ENCODE measurements at places on chromosomes 16 and 17.

GRCh38 chr16:57422026-57422944 is 17.7 kb downstream of the CCL17 start:
- DNase-seq = no peak

- no peak for DNase-seq
These were observed 103.1 kb downstream of the SDK2 start for GRCh38 chr17:73541111-73541510.

DNA sequence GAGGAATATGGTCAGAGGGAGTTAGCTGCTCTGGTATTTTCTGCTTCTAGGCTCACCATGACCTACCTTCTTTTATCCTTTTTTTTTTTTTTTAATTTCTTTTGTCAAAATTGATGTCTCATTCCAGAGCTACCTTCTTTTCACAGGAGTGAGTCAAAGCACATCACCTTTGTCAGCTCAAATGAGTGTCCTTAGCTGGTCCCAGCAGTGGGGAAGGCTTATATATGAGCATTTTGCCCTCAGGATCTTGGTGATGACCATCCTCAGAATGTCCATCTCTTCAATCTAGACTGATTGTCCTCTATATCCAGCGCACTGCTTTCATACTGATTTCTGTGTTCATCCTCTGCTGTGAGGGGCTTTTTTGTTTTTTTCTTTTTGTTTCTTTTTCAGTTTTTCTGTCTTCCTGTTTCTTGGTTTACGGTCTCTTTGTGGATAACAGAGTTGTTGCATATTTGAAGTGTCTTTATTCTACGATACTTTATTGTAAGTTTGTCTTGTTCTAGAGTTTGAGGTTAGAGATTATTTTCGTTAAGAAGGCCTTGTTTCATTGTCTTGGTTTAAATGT is 24.9 kb downstream of the CBFB start:
- DNase-seq = no peak

DNA sequence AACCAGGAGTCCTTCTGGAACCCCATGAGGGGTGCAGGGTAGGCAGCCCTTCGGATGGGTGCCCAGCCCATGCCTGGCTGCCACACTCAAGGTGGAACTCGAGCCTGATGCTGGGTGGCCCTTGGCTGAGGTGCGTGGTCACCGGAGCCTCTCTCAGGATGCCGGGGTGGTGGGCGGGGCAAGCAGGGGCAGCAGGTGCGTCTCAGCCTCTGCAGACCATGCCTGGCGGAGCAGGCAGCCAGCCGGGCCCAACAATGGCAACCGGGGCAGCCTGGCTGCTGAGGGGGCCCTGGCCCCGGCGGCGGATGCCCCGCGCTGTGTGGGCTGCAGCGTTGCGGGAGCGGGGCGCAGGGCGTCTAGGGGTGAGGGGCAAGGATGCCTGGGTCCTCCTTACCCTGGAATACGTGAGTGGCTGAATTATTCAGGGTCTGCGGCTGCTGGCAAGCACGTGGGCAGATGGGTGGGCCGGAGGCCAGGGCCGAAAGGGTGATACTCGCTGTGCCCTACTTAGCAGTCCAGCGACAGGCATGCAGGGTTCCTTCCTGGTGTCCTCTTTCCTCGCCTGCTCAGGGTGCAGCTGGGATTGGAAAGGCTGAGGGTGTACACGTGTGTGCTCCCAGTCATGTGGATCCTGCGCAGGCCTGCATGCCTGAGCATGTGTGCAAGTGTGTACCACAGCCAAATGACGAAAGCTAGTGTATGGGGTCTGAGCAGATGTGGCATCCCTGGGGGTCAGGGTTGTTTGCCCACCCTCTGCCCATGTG is 14.6 kb downstream of the MYO15A start:
- no peak for DNase-seq

DNA sequence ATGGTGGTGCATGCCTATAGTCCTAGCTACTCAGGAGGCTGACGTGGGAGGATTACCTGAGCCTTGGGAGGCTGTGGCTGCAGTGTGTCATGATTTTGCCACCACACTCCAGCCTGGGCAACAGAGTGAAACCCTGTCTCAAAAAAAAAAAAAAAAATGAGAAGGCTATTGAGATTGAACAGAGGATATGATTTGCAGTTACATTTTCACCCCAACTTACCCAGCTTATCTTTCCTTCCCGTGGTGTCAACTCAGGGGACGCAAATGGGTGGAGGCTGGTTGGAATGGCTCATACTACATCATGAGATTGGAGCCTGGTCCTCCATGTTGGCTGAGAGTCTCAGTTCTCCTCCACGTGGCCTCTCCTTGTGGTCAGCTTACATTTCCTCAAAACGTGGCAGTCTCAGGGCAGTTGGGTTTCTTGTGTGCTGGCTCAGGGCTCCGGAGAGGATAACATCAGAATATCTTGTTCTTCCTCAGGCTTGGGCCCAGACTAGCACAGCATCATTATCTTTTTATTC is 17.2 kb upstream of the NSMCE1 start:
- DNase-seq = no peak

DNA sequence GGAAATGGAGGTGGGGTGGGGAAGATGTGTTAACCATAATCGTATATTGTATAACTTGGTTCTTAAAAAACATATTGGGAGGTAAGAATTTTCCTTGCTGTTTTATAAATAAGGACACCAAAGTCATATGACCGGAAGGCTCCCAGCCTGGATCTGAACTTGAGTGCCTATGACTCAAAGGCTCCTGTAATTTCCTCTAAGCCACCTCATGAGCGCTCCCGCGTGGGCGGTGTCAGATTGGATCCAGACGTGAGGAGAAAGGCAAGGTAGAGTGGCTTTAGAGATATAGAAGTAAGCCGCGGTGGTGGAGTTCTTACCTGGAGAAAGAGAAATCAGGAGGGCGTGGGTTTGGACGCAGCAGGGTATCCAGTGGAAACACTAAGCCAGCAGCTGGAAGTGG is 196.2 kb upstream of the NLRP1 start:
- DNase-seq = no peak

- no peak for DNase-seq
These were observed 71.3 kb upstream of the METRNL start for GRCh38 chr17:83008186-83008510.

- DNase-seq = no peak
These were observed 6.3 kb upstream of the C1QTNF8 start for GRCh38 chr16:1102333-1102700.

- DNase-seq = no peak
These were observed 71.6 kb upstream of the NUDT7 start for GRCh38 chr16:77650761-77651160.

DNA sequence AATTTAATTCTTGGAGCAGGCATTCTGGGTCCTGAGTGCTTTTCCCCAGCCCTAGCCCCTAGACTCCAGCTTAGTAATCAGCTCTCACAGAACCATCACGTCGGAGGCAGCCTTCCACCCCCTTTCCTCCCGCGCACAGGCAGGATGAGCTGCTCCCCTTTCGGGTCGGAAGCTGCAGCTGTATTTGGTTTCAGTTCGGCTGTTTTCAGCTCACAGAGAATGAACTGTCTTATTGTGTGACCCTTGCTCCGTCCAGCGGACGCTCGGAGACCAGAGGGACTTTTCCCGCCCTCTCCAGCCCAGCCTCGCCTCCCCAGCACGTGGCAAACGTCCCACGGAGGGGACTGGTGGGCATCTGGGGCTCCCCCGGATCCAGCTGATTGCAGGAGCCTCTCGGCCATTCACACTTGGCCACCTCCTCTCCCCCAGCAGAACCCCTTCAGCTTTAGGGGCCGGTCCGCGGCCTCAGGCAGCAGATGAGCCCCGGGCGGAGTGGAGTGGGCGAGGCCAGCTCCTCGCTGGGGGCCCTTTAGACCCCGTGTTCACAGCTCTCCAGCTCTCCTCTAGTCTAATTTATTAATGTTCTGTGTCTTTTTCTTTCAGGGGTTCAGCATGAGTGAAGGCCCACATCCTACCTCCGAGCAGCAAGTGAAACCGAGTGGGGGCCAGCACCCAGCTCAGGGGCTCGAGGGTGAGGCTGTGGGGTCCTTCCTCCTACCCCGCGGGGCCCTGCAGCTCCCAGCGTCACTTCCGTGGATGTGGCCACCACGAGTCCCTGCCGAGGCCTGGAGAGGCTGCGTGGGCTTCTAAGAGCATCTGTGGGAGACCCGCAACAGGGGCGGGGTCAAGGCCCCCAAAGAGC is 863 bp upstream of the UTS2R start:
- no peak for DNase-seq

DNA sequence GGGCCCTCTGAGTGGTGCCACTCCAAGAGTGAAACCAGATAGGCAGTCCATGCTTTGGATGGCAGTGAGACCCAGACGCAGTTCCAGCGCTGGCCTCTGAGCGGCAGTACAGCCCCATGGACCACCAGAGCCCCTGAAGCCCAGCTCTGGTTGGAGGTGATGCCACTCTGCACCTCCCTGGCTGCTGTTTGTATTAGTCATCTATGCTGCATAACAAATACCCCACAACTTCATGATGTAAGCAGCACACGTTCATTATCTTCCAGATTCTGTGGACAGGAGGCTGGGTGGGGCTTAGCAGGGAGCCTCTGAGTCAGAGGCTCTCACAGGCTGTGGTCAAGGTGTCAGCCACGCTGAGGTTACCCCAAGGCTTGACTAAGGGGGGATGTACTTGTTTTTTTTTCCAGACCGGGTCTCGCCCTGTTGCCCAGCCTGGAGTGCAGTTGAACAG is 5.1 kb upstream of the NME4 start:
- peak; percentile 55 for DNase-seq

GRCh38 chr17:74529243-74529642 is 2.0 kb downstream of the CD300LB start:
- no peak for DNase-seq

DNA sequence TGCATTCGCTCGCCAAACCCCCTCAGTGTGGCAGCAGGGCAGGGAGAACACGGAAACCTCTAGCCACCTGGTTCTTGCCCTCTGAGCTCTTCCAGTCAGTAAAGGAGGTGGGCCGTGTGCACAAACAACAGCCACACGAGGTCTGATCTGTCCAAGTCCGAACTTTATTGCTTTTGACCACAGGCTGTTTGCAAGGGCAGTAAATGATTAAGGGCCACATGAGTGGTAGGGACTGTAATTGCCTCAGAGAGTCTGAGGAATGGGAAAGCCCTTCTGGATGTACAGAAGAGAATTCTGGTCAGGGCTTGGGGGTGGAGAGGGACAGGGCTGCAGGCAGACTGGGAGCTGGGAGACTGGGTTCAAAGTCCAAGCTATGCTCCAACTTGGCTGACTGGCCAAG is 75.7 kb upstream of the LHX1 start:
- no peak for DNase-seq

DNA sequence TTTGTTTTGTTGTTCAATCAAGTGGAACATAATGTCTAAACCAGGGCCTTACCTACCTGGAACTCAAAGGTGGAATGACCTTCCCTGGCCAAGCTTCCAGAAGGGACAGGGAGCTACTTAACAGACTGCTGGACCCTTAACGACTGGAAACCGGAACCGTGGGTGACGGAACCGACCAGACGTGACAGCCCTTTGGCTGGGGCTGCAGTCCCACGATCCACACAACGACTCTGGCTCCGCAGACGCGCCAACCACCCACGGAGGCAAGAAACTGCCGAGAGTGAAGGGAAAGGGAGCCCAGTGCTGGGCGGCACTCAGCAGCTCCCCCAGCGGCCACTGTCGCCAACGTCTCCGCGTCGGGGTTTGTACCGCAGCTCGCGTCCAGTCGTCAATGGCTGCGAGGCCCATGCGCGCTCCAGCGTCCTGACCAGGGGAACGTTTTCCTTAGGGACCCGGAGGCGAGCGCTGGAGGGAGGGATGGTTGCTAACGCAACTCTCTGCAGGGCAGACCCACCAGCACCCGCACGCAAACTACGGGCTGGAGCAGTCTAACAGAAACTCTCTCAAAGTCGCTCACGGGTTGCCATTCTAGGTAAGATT is 5.5 kb upstream of the KIF22 start:
- peak; percentile 60 for DNase-seq

GRCh38 chr17:46158323-46159296 is 34.6 kb downstream of the KANSL1 start:
- no peak for DNase-seq

DNA sequence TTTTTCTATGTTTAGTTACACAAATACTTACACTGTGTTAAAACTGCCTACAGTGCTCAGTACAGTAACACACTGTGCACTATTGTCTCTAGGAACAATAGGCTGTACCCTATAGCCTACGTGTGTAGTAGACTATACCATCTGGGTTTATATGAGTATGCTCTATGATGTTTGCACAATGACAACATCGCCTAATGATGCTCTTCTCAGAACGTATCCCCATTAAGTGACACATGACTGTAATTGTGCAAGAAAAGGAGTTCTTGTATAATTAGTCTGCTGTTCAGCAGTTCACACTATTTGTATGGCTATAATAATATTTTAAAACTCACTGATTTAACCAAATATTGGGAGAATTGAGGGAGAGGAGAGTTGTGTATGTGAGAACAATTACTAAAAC is 173.7 kb downstream of the TRIM37 start:
- DNase-seq = no peak

DNA sequence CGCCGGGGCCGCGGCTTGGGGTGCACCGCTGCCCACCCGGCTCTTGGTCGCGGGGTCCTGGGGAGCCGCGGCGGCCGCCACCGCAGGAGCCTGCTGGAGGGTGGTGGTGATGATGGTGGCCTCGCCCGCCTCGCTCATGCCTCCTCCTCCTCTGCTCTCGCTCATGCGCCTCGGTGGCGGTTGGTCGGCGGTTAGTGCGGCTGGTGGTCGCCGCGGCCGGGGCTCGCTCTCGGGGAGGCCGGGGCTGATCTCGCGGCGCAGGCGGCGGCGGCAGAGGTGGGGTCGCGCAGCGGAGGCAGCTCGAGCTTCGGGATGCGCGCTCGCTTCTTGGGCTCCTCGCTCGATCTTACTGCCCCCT is 41.6 kb downstream of the AHSP start:
- DNase-seq = no peak

DNA sequence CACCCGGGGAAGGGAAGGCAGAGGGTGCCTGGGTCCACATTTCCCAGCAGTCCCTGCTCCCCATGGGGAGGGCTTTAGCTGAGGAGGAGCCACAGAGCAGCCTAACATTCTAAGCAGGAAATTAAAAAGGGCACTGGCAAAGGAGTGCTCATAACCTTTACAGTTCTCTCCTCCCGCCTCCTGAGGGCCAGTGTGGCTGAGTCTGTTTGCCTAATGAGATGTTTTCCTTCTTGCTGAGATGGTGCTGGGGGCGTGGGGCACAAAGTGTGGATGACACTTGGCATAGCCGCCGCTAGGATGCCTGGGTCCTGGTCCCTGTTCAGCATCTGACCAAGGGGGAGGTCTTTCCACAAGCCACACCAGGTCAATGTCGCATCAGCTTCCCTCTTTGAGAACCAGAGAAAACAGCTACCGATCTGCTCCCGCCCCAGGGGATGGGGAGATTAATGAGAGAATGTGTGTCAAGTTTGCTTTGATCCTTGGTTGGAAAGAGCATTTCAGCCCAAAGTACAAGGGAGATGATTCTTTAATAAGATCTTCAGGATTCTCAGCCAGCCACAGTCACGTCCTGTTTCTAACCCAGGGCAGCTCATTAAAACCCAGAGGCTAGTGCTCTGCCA is 5.8 kb downstream of the KIF18B start:
- no peak for DNase-seq

- no peak for DNase-seq
These were observed 8.7 kb upstream of the CETP start for GRCh38 chr16:56953006-56953405.

GRCh38 chr17:38857271-38857670 is 3.8 kb upstream of the RPL23 start:
- no peak for DNase-seq

GRCh38 chr16:31700200-31700529 is 172.5 kb downstream of the AHSP start:
- no peak for DNase-seq

All from stimulated activated CD4-positive, alpha-beta T cell treated with anti-CD3 and anti-CD28 coated beads, TNF-alpha, amount 100 ng/mL, for 4 hours (primary cell).